Effector memory CD8-positive, alpha-beta T cell (primary cell): ENCODE measurements at places on chromosomes 7 and 10.

GRCh38 chr7:41328544-41328943, 374.3 kb downstream of the INHBA start:
- no peak for DNase-seq

DNA sequence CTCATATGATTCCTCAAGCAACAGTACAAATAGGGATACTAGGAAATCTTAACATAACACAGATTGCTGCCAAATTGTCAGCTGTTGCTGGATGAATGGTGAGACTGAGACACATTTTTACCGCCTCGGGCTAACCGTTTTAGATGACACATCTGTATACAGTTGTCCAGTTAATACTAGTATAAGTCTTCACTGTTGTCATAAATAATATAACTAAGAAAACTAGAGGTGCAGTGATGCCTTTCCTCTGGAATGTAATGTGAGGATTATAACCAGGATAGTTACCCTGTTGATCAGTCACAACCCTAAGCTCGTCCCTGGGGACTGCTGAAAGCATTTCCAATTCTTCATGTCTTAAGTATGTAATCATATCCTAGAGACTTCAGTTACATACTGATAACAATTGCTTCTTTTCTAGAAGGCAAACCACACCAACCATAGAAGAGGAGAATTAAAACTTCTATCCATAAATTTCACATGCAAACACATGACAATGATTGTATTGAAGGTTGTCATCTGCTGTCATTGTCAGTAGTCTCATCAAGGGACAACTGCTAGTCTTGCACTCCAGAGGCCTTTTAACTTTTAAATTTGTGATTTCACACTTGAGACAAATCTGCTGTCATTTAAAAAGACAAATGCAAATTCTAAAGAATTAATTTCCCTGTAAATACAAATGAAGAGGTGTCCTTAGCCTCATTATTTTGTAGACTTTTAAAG, 100.4 kb upstream of the SEMA3D start:
- DNase-seq, result no peak

GRCh38 chr10:58512491-58513187, at the start of gene BICC1:
Gene BICC1 (plus strand): TSS chr10:58512872. CDS start chr10:58513144, 272 bp downstream.
- no peak for DNase-seq

GRCh38 chr10:33869028-33869427, 534.6 kb upstream of the NRP1 start:
- DNase-seq, result no peak

DNA sequence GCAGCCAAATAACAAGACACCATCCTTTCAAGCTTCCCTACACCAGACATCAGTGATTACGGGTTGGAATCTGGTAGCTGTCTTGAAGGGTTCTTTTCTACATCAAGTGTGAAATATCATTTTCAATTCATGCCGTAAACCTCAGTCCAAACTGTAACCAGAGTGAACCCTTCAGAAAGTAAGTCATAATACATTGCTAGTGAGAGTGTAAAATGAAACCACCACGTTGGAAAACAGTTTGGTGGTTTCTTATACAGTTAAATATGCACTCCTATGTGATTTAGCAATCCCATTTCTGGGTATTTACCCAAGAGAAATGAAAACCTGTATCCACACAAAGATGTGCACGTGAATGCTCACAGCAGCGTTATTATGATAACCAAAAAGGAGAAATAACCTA, 25.6 kb upstream of the ZC3HAV1L start:
- no peak for DNase-seq

DNA sequence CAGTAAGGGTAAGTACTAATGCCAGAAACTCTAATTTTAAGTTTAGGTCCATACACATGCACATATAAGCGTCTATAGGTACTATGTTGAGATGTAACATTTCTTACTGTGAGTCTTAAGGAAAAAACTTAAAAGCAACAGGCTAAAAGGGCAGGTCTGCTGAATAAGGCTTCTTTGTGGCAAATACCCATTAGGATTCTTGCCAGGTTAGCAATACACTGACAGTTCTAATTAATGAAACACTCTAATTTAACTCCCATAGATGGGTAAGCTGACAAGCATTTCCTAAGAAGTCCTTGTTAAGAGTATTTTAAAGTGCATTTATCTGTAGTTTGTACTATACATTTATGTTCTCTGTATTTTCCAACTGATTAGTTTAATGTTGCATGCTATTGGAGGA, 14.0 kb downstream of the SCRN1 start:
- DNase-seq, result no peak

- no peak for DNase-seq
These were observed 48.1 kb downstream of the CD36 start for GRCh38 chr7:80686576-80686975.

DNA sequence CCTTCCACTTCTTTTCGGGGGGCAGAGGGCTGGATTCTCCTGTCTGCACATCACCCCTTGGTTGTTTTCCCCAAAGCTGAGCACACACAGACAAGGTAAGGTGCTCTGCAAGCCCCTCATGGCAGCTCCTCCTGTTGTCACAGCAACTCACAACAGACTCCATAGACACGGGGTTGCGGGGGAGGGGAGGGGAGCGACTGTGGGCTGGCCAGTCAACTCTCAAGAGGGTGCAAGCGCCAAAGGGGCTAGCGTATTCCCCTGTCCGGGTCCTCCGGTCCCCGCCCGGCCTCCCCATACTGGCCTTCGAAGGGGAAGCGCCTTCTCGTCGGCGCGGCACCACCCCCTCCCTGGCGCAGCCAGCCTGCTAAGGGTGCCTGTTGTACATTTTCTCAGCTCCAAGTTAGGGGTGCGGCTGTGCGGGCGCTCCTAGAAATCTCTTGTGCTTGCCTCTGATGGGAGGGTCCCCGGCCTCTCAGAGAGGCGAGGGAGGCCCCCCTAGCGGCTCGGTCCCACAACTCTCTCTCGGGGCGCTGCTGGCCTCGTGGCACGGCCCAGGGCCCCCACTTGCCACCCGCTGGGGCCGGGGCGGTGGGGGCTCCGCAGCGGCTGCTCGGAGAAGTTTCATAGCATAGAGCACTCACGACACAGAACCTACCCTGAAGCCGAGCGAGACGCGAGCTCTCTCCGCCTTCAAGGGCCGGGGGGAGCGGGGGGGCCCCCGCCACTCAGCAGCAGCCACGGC, 498 bp downstream of the RHOBTB1 start:
- DNase-seq, result no peak

DNA sequence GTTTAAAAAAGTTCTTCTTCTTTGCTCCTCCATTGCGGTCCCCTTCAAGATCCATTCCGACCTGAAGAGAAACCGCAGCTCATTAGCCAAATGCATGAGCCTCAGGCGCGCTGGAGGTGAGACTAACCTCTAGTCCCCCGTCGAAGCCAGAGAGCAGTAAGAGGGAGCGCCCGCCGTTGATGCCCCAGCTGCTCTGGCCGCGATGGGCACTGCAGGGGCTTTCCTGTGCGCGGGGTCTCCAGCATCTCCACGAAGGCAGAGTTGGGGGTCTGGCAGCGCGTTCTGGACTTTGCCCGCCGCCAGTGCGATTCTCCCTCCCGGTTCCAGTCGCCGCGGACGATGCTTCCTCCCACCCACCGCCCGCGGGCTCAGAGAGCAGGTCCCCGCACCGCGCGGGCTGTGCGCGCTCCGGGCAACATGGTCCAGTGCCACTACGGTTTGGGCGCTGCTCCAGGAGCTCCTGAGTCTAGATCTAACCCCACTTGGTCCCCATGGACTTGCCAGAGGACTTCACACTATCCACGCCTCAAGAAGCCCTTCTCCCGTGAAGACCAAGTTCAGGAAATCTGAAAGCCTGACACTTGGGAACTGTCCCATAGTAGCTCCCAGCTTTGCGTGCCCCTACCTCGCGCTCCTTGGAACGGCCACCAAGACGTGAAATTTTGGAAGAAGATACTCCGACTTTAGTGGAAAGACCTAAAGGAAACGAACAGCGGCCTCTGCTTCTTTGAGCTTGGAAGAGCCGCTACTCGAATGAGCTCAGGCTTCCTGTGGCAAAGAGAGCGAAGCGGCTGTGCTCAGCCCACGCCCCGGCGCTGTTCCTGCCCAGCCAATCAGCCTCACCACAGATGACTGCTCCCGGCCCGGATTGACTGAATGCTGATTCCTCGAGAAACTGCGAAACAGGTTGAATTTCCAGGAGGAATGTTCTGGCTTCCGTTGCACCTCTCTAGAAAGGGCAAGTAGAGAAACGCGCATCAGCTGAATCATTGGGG, at the start of gene ABCB1:
ABCB1 (minus strand) TSS at position 755 of the 995 bp plus-strand sequence; CDS start at position 55, 700 bp downstream.
- peak; percentile 31 for DNase-seq

DNA sequence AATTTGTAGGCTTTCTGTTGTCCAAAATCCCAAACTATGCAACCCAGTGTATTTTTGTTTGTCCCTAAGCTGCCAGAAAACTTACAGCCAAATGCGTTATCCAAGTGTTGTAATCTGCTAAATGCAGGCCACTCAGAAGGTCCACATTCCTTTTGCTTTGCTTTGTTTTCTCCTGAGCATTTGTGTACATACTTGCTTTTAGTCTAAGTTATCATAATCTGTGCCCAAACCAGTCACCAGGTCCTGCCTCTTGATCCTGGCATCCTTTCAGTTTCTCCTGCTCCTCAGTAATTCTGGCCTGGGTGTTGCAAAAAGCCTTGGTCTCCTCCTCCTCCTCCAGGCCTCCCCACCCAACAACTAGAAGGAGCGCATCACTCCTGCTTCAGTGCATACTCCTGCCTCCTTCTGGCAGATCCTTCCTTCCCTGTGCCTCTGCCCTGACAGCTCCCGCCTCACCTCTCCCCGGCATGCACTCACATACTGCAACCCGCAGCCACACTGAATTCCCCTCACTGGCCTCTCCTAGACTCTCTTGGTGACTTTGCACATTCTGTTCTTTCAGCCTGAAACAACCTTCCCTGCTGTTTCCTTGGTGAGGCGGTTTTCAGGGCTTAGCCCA, 2.3 kb downstream of the DENND2A start:
- DNase-seq, result no peak

- DNase-seq, result no peak
These were observed 12.0 kb upstream of the HHEX start for GRCh38 chr10:92677708-92678107.

- no peak for DNase-seq
These were observed 26.8 kb upstream of the FGL2 start for GRCh38 chr7:77226357-77226839.

DNA sequence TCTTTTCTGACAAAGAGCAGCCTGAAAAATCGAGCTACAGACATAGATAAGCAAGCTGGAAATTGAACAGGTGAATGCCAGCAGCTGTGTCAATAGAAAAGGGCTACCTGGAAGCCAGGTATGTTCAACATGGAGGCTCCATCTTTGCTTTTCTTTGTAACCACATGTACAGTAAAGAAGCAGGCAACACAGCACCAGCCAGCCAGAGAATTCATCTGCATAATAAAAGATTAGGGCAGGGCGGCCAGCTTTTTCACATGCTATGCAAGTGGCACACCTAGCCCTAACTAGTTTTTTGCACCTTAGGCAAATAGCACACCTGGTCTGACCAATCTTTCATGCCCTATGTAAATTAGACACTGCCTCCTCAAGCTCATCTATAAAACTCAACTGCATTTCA, 25.7 kb downstream of the COG5 start:
- no peak for DNase-seq

GRCh38 chr7:42645906-42646305, 266.0 kb downstream of the C7orf25 start:
- no peak for DNase-seq

GRCh38 chr7:157355784-157356511, 19.1 kb downstream of the DNAJB6 start:
- no peak for DNase-seq

- DNase-seq, result no peak
These were observed 71.1 kb downstream of the CFAP58 start for GRCh38 chr10:104424719-104425118.

DNA sequence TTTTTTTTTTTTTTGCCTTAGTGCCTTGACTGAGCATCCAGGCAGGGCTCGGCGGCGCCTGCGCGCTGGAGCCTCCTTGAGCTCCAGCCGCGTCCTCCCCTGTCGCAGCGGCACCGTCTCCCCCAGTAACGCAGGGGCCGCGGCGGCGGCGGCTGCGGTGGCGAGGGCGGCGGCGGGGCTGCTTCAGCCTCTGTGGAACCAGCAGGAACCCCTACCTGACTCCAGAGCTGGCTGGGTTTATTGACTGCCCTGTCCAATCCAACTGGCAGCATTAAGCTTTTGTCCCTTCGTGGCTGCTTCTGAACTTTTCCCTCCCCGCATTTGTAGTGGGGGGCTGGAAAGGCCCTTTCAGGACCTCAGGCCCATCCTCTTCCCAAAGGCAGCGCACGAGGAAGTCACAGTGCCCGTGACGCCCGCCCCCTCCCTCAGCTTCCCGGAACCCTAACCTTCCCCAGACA, at the start of gene GPR85:
GPR85 (minus strand) TSS at position 397 of the 458 bp plus-strand sequence. CDS start 2,106 bp downstream, outside the sequence.
- DNase-seq, result no peak

DNA sequence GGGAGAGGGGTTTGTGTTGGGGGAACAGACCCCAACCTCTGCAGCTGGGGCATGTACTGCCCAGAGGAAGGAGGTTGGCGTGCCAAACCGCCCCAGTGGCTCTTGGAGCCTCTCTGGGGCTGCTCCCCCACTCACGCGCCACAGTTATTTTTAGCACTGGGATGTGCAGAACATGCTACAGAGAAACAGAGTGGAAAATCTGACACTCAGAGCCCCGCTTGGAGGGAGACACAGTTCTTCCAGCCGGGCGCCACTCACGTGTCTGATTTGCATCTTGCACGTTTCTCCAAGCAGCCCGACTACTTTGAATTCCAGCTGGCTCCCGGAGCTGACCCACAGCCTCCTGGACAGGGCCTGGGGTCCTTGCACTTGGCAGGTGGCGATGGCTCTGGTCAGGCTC, 182.0 kb downstream of the RPS24 start:
- no peak for DNase-seq

- no peak for DNase-seq
These were observed 17.4 kb upstream of the INMT start for GRCh38 chr7:30734497-30734896.

DNA sequence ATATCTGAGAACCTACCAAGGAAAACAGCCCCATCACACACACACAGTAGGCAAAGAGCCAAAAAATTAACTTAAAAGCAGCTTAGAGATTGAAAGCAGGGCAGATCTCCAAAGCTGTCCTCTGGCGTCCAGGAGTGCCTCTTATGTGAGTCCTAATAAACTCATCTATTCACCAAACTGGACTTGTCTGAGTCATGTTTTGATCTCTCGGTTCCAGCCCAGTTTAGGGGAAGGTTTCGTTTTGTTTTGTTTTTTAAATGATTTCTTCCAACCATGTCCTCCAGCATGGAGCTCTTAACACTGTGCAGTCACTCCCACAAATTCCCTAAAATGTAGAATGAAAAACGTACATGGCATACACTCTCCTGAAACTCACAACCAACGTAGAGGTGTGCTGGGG, 6.7 kb upstream of the PRSS37 start:
- no peak for DNase-seq

DNA sequence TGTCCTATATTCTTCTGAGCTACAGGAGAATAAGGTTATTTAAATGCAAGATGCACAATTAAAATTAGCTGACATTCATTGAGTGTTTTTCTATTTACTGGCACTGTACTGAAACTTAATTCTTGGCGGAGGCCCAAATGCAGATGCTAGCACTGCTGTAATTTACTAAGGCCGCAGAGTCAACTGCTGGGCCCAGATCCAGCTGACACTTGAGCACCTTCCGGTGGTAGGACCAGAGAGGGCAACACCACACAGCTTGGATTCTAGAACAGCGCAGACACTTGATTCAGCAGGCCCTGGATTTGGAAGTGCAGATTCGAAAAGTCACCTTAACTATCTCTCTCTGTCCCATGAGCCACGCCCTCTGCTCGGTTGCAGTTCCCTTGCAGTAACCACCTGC, 228.6 kb upstream of the TMEM72 start:
- no peak for DNase-seq
